IgD-negative memory B cell (primary cell): ENCODE measurements at places on chromosomes 4 and X. TPM values are rescaled to one million over a fixed set of nuclear protein-coding genes. Genes with fewer than 3 reads are reported as not detected.

The GLRA2 gene
- polyA plus RNA-seq: not detected

The VCX gene
- polyA plus RNA-seq: not detected

The GRID2 gene
- polyA plus RNA-seq: not detected

The ZDHHC9 gene
- polyA plus RNA-seq: 4.8 TPM

The FAM184B gene
- polyA plus RNA-seq: not detected

The CYTL1 gene
- not detected for polyA plus RNA-seq

The TLR2 gene
- 0.58 TPM for polyA plus RNA-seq

The COX7B gene
- 326 TPM for polyA plus RNA-seq

The RASL11B gene
- 0.13 TPM for polyA plus RNA-seq

The CNGA1 gene
- not detected for polyA plus RNA-seq

The GLOD5 gene
- polyA plus RNA-seq: not detected

The MSX1 gene
- 0.18 TPM for polyA plus RNA-seq

The CT47B1 gene
- not detected for polyA plus RNA-seq

The P2RY8 gene
- 206 TPM for polyA plus RNA-seq

The MORF4L2 gene
- polyA plus RNA-seq: 60.3 TPM

The SERTM2 gene
- not detected for polyA plus RNA-seq

The USP26 gene
- polyA plus RNA-seq: not detected

The GPRASP1 gene
- 2.0 TPM for polyA plus RNA-seq

The ACE2 gene
- polyA plus RNA-seq: not detected

The ASB9 gene
- polyA plus RNA-seq: not detected

The NDUFC1 gene
- 107 TPM for polyA plus RNA-seq

The UGT2B10 gene
- polyA plus RNA-seq: not detected

The PCSK1N gene
- 0.51 TPM for polyA plus RNA-seq

The MED28 gene
- 37.7 TPM for polyA plus RNA-seq

The ARMCX1 gene
- not detected for polyA plus RNA-seq

The HELT gene
- not detected for polyA plus RNA-seq

The PNMA5 gene
- polyA plus RNA-seq: 0.19 TPM

The IGSF1 gene
- polyA plus RNA-seq: not detected

The LGI2 gene
- polyA plus RNA-seq: not detected

The ADGRG4 gene
- polyA plus RNA-seq: not detected
